ENCODE measurements at places on chromosomes 16 and 17. TPM values are rescaled to one million over a fixed set of nuclear protein-coding genes. Genes with fewer than 3 reads are reported as not detected.

The RHBDL3 gene
- not detected for total RNA-seq

The GFAP gene
- not detected for total RNA-seq

The TEKT1 gene
- not detected for total RNA-seq

The TNK1 gene
- 0.13 TPM for total RNA-seq

The RHBDF2 gene
- 27.7 TPM for total RNA-seq

The TBX4 gene
- total RNA-seq = not detected

The SNAI3 gene
- 1.7 TPM for total RNA-seq

The KRT14 gene
- not detected for total RNA-seq

The MYCBPAP gene
- total RNA-seq = not detected

The TNP2 gene
- not detected for total RNA-seq

The CD300LF gene
- not detected for total RNA-seq

The CTRB2 gene
- total RNA-seq = not detected

The C17orf78 gene
- not detected for total RNA-seq

The CDK10 gene
- total RNA-seq = 26.1 TPM

The MMD gene
- 4.6 TPM for total RNA-seq

The KRTAP1-5 gene
- not detected for total RNA-seq

The PYDC1 gene
- not detected for total RNA-seq

The MAPT gene
- 120 TPM for total RNA-seq

The SNN gene
- total RNA-seq = 22.5 TPM

The RCVRN gene
- not detected for total RNA-seq

The ROGDI gene
- total RNA-seq = 22.5 TPM

The PNPO gene
- total RNA-seq = 64.0 TPM

The ASIC2 gene
- total RNA-seq = not detected

The C17orf50 gene
- not detected for total RNA-seq

The PLD2 gene
- total RNA-seq = 2.8 TPM

The ATP6V0A1 gene
- 138 TPM for total RNA-seq

The SPATA33 gene
- 2.7 TPM for total RNA-seq

Measured in gastrocnemius medialis (tissue), 4 donors.